Midbrain (tissue), 1 donor: ENCODE measurements at places on chromosomes 11 and 22.

DNA sequence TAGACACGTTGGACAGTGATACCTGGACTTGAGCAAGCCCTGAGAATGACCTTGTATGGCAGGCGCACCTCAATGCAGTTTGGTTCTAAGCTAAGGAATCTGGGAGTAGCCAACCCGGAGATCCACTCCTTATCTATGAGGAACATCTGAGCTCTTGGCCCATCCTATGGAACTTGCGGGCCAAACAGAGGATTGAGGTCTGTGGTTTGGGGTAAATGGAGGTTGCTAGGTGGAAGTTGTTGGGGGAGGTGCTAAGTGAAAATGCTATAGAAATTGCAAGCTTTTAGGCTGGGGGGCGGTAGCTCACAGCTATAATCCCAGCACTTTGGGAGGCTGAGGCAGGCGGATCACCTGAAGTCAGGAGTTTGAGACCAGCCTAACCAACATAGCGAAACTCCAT lies 8.9 kb downstream of the GDPD5 start:
- DNase-seq: no peak

DNA sequence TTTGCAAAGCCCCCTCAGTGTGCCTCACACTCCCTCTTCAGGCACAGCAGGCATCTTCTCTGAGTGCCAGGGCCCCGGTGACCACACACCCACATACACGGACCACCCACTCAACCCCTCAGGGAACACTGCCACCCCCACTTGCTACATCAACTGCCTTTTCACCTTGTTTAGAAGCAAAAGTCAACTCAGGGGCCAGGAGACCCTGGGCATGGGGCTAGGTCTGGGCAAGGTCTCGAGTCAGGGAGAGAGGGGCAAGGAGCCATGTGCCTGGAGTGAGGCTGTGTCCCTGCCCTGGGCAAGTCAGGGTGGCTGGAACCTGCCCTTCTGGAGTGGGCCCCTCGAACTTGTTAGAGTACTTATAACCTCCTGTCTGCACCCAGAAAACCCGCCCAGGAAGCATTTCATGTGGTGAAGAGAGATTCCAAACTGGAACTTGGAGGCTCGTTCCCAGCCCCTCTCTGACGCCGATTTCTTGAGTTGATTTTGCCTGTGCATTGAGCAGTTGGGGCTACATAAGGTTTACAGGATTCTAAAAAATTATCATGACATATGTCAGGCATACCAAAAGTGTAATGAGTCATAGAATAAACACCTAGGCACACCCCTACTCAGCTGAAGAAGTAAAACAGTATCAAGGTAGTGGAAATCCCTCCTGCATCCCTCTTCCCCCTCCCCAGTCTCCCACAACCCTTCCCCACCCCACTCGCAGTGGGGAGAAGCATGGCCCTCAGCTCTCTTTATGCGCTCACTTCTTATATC lies 74.3 kb downstream of the MYEOV start:
- DNase-seq: no peak

DNA sequence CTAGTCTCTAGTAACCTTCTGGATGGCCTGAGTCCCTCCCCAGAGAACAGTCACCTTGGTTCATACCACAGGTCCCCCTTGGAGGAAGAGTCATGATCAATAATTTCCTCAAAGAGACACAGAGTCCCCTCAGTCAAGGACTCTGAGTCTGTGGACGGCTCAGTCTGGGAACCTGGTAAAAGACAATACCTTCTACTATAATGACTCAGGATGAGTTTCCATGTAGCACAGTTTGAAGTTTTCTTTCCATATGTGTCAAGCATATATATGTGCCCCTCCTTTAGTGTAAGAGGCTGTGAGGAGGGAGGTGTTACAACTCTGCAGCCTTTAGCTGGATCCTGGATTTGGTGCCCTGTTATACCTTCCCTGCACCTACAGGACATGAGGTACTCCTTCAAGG lies 54.4 kb upstream of the TSKU start:
- DNase-seq: no peak

GRCh38 chr11:17102462-17102861 lies 25.0 kb upstream of the RPS13 start:
- DNase-seq: no peak

GRCh38 chr11:68215524-68216170 lies 2.6 kb upstream of the KMT5B start:
- no peak for DNase-seq

GRCh38 chr11:46920755-46921154 lies 2.4 kb upstream of the LRP4 start:
- peak; percentile 22 for DNase-seq

- DNase-seq: no peak
Measured at GRCh38 chr11:15695096-15695721, 580.5 kb downstream of the INSC start.

GRCh38 chr11:1337647-1338007 lies 28.2 kb upstream of the TOLLIP start:
- DNase-seq: no peak

DNA sequence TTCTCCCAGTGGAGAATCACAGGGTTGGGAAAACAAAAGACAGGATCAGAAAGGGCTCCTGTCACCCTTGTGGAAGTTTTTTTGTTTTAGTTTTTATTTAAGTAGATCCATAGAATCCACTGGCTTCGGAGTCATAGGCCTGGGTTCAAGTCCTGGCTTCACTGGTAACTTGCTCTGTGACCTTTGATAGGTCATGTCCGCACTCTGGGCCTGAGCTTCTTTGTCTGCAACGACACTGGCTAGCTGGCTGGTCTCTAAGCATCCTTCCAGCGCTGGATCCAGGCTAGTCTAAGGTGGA lies 1.4 kb downstream of the ZFTA start:
- no peak for DNase-seq

- peak; percentile 68 for DNase-seq
Measured at GRCh38 chr11:119589001-119589400, 140.0 kb downstream of the NECTIN1 start.

DNA sequence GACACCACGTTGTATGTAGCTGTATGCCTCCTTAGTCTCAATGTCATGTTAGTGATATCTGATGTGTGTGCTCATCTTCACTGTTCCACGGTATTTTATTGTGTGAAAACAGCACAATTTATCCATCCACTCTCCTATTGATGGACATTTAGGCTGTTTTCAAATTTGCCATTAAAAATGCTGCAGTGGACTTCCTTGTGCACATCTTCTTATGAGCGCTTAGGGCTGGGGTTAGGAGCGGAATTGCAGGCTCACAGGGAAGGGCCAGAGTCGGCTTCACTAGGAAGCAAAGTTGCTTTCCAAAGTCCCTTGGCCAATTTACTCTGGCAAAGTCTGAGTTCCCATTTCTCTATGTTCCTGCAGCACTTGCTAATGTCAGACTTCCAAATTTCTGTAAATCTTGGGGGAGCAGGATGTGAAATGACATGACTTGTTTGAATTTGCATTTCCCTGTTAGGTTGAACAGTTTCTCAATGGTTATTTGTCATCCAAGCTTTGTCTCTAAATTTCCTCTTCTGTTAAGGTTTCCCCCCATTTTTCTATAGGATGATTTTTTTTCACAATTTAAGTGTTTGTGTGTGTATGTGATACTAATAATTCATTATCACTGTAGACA lies 75.4 kb downstream of the MYEOV start:
- no peak for DNase-seq

- no peak for DNase-seq
Measured at GRCh38 chr11:112082729-112083128, 3.8 kb downstream of the TIMM8B start.

GRCh38 chr11:130580372-130580771 lies 131.9 kb downstream of the ADAMTS15 start:
- peak; percentile 84 for DNase-seq

- DNase-seq: no peak
Measured at GRCh38 chr22:42001121-42001520, 2.5 kb downstream of the WBP2NL start.

GRCh38 chr22:25760294-25760693 lies 18.3 kb downstream of the MYO18B start:
- DNase-seq: no peak

- no peak for DNase-seq
Measured at GRCh38 chr22:20001082-20001638, 15.5 kb downstream of the ARVCF start.

DNA sequence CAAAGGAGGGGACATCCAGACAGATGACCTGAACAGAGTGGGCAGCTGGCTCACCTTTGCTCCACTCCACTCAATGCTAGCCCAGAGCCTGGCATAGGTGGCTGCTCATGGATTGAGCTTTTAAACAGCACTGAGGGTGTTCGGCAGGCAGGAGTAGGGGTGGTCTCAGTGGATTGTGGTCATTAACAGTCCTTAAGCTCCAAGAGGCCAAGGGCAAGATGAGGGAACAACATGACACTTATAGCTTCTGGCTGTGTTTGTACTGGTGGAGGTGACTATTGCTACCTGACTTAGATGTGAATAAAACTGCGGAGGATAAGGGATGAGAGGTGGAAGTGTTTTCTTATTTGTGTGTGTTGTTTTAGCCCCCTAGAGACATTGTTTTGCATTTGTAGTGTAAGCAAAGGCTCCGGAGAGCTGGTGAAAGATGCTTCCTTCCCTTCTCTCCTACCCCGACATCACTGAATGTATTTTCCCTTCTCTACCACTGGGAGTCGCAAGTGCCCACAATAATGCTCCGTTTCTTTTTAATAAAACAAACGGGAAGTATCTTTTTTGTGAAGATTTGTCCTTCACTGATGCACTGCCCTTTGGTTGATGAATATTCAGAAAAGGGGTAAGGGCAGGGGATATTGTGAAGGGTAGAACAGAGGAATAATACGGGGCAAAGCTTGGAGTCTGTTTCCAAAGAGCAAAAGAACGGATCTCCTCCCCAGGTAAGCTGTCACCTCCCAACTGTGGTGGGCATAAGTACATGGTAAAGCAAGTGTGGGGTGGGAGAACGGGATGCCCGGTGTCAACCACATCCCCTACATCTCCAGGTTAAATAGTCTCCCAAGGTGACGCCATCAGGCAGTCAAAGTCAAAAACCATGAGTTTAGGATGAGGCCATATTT lies 27.5 kb upstream of the MTNR1B start:
- peak; percentile 40 for DNase-seq

- no peak for DNase-seq
Measured at GRCh38 chr11:131669401-131669780, 299.0 kb downstream of the NTM start.

- DNase-seq: no peak
Measured at GRCh38 chr11:113881856-113882255, 6.5 kb upstream of the USP28 start.

DNA sequence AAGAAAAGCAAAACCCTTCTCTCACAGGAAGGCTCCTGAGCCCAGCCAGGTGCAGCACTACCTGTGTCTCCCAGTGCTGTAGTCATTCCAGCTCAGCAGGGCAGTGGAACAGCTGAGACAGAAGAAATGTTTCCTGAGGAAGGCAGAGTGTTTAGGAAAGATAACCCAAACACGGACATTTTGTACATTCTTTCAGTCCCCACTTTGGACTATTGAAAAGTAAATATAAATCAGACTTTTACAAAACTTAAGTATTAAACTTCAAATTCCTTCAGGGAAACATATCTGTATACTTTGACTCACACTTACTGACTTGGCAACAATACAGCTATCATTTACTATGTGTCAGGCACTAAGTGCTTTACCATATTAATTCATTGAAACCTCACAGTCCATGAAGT lies 40.4 kb downstream of the RRAS2 start:
- DNase-seq: no peak

DNA sequence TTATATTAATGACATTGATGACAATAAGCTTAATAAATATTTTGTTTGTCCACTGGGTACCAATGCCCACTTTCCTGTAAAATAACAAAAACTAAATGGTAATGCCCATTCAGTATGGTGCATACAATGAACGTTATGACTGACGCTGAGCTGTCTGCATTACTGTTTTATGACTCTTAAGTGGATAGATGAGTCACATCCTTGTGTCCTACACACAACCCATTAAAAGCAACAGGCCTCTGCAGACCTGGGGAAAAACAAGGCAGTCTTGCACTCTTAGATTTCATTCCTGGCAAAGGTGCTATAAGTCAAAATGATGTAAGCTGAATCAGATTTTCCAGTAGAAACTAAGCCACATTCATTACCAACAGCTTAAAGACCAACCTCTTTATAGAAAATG lies 176.3 kb upstream of the TMEM45B start:
- no peak for DNase-seq

GRCh38 chr11:44404736-44405395 lies 94.9 kb upstream of the ALX4 start:
- no peak for DNase-seq

GRCh38 chr11:109940816-109941215 lies 152.4 kb upstream of the ZC3H12C start:
- DNase-seq: no peak

DNA sequence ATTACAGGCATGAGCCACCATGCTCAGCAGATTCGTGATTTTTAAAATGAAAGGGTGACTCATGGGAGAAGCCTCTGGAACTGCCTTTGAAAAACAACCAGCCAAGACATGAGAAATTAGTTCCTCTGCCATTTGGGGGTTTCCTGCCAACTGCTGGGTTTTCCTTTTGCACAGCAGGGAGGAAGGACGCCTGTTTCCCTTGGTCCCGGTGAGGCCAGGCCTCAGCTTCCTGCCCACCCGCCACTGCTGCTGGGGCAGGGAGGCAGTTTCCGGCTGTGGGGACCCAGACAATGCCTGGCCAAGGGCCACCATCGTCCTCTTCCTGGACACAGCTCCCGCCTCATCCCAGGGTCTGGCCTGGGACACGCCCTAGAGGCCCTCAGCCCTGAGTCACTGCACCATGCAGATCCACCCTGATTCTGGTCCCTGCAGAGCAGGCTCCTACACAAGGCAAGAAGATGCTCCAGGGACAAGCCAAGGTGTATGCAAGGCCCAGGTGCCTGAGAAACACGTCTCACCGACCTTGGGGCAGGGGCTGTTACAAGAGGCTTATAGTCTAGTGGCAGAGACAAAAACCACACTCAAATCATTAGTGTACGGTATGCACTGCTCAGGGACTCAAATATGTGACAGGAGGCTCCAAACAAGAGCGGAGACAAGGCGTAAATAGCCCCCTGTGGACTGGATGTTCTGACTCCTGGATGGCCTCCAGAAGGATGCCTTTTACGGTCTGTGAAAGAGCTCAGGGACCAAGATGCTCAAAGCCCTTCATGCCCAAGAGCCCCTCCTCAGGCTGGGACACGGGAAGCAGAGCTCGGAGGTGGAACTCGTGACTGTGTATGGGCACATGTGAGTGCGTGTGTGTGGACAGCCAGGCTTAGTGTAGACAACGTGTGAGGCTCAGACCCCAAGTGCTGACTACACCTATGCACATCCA lies 10.0 kb downstream of the PPM1F start:
- no peak for DNase-seq

- DNase-seq: no peak
Measured at GRCh38 chr22:42702675-42703074, 18.0 kb downstream of the A4GALT start.

GRCh38 chr11:86041975-86042378 lies 26.9 kb downstream of the PICALM start:
- DNase-seq: peak; percentile 90

DNA sequence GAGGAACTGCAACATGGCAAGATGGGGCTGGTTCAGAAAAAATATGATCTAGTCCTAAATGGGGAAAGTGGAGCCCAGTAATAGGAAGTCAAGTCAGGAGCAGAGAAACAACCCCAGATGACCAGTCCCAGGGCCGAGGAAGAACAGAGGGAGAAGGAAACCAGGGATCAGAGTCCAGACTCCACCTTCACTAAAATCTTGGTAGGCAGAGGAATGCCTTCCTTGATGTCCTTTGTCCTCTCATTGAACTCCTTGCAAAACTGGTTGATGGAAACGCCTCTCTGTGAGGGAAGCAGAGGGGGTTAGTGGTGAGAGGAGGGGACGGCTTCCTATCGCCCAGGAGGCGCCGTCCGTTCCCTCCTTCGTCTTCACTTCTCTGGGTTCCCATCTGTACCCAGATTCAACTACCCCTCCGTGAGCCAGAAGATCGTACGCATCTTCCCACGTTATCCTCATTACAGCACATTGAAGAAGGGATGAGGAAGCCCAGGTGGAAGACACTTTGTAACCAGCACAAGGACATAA lies 607 bp downstream of the MRPL11 start:
- no peak for DNase-seq

GRCh38 chr22:32771756-32772155 lies 29.7 kb upstream of the TIMP3 start:
- no peak for DNase-seq
